Thoracic aorta (tissue), 2 donors: ENCODE measurements at places on chromosomes 16 and 17. TPM values are rescaled to one million over a fixed set of nuclear protein-coding genes. Genes with fewer than 3 reads are reported as not detected.

- no peak for DNase-seq
Observed at GRCh38 chr16:4273858-4274311, 1.1 kb upstream of the TFAP4 start.

DNA sequence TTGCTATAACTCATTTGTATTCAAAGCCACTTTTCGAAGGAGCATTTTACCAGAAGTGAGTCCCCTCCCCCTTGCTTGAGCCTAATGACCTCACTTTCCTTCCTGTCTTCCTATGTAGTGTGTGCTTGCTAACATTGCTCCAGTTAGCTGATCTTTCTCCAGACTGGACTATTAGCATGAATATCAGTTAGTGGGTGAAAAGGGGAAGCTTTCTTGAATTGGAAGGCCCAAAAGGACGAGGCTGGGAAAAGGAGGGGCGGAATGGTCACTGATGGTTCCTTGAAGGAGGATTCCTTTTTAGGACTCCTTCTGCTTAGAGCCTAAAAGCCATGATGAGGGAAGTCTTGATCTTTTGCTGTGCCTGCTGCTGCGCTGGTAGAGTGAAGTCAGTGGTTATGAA lies 11.9 kb downstream of the MAP3K3 start:
- DNase-seq = no peak

DNA sequence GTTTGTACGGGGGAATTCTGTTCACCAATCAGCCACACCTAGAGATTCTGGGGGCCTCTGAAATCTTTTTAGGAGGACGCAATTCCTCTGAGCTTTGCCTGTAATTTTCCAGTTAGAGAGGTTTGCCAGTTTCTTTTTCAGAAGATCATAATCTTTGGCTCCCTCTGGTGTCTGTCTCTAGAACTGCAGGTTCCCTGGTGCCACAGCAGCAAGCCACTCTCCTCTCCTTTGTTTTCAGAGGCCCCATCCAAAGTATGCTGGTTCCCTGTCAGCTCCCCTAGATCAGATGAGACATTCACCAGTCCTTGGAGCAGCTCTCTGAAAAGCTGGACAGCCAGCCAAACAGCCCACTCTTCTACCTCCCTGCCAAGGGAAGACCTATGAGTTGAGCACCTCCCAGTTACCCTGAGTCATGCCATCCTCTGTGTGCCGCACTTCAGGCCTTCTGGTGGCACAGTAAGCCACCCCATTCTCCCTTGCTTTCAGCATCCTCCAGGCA lies 36.1 kb downstream of the RNF112 start:
- DNase-seq = peak; percentile 58

FOXO3B gene
- total RNA-seq = 21.1 TPM

GRCh38 chr17:45270828-45271418 lies 9.0 kb upstream of the SPATA32 start:
- DNase-seq = no peak

HOXB9 gene
- not detected for total RNA-seq

GRCh38 chr16:70767377-70768202 lies 33.4 kb downstream of the VAC14 start:
- no peak for DNase-seq

DNA sequence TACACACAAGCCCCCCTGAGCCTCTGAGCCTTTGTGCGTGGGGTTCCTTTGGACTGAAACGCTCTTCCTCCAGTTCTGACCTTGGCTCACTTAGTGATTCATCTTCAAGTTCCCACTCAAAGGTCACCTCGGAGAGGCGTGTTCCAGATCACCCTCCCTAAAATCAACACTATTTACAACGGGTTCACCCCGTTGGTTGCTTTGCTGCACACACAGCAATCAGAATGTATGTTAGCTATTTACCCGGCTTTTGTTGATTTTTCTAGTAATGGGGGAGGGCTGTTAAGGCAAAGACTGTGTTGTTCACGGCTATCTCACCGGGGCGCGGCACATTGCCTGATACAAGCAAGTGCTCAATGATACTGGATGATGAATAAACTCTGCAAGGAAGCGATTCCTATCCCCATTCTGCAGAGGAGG lies 977 bp downstream of the NAGPA start:
- DNase-seq = no peak

SYCE1L gene
- total RNA-seq = 0.81 TPM

ZG16 gene
- total RNA-seq = not detected

DNA sequence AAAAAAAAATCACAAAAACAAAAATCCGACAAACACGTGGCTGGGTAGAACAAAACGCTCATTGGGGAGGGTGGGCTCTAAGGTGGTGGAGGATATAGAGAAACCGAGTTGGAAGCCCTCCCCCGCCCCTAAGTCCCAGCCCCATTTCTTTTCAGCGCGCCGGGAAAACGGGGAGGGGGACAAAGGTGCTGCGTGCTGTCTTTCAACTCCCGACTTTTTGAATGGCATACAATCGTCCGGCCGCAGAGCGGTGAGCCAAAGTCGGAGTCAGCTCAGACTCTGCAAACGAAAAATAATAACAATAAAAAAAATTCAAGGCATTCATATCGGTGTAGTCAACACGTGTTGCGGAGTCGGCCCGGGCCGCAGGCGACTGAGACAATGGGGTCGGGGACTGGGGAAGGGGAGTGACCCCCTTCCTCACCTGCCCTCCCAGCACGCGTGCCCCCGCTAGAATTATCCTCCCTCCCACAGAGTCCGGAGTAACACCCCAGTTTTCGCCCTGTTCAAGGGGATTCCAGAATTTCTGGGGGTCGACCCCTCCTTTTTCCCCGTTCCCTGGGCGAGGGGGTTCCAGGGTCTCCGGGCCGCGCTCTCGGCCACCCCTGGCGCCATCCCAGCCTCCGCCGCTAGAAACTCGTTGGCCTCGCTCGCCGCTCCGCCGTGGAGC lies 1.7 kb upstream of the IGF2BP1 start:
- no peak for DNase-seq

CTRL gene
- 2.5 TPM for total RNA-seq

ASB16 gene
- total RNA-seq = 2.3 TPM

VASN gene
- 217 TPM for total RNA-seq

GRCh38 chr16:85389679-85390470 lies 223.2 kb upstream of the GSE1 start:
- no peak for DNase-seq

DNA sequence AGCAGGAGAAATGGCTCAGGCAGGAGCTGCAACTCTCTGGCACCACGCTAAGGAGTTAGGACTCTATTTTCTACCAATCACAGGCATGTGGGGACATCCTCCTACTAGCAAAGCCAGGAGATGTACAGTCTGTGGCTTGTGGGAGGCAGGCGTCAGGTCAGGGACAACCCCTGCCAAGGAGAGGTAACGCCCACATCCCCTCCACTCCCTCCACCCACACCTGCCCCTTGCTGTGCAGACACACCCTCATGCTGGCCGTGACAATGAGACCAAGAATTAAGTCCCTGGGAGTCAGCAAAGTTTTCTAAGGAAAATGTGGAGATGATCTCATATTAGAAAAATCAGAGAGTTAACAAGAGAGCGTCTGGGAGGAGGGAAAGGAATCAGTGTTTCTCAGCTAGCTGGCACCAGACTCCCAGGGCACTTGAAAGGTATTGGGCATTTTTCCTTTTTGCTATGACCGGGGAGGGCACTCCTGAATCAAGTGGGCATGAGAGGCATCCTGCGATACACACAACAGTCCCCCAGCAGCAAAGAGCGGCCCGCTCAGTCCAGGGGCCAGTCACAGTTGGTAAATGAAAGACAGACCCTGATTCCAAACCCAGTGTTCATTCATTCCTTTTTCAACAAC lies 87.3 kb upstream of the RPL38 start:
- DNase-seq = no peak

KRT40 gene
- total RNA-seq = not detected
